ENCODE measurements at places on chromosomes 1 and 21.
A peak's percentile ranks its signal among the peaks of the same experiment; 100 is the strongest.

- DNase-seq, result peak; percentile 78
Observed at GRCh38 chr1:156920233-156921052, at the start of gene LRRC71. Gene LRRC71, plus strand, starts transcription at chr1:156920632. Its CDS starts 172 bp downstream, at chr1:156920804.

DNA sequence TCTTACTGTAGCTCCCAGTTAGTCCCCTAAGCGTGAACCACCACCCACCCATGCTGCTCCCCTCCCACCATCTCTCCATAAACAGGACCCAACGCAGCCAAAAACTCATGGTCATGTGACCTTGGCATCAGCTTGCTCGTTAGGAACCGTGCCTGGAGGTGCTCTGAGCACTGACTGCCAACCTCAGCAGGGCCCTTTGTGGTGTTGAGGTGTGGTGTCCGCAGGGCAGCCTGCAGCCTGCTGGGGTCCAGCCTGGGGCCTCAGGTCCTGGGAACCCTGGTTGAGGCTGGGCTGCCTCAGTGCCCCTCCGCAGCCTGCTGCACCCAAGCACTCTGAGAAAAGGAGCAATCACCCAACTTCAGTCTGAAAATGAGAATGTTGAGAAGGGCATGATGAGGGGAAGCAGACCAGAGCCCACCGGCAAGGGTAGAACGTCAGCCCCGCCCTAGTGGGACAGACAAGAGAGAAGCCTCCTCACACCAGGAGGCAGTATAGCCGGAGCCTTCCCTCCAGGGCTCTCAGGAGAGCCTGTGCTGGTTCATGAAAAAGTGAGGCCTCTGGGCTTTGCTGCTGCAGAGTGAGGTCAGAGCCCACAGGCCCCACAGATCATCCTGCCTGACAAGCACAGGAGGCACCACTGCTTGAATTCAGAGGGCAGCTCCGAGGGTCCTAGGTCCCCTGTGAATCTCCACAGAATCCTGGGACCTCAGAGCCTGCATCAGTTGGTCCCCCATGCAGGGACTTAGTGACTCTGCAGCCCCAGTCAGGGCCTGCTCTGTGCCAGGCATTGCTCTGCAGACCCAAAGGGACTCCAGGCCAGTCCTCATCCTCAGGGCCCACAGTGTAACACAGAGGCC is 4.9 kb upstream of the COL6A2 start:
- DNase-seq, result no peak

DNA sequence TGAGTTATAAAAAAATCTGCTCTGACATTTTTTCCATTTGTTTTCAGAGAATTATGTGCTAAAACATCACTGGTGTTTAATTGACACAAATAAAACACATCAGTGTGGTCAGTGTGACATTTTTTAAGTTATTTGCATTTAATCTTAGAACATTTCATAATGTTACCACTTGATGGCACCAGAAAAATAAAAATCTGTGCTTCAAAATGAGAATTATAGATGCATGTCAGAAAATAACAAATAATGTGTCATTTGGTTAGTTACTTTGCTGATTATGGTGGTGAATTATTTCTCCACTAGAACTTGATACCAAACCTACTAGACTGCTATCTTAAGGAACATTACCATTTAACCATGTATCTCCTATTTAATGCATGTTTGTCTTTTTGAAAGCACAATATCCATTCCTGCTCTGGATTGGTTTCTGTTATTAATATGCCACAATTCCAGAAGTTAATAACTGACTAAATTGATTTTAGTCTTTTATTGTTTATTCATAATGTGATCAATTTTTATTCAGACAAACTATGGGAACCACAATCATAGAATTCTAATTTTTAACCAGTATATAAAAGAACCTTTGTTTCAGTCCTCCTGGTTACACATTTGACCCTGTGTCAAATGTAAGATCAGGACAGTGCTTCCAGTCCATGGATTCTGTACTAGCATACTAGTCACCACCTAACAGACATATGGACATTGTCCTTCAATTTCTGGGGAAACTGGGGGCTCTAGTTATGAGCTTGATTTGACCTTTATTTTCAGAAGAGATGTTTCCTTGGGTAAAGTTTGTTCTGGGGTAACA is 81.0 kb downstream of the RPS6KC1 start:
- no peak for DNase-seq

DNA sequence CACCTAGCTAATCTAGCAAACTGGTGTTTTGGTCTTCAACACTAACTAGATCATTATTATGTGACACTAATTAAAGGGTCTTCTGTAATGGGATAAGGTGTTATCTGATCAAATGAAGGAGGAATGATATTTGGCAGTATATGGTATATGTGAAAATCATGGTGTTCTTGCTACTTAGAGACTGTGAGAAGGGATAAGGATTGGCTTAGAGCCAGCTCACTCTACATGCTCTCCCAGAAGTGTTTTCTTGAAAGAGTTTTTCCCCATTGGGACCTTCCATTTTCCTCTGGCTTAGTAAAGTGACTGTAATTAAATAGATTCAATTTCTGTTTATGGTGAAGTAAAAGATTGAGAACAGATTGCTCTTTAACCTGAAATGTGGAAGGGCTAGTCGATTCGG is 71.2 kb upstream of the RGL1 start:
- DNase-seq, result peak; percentile 44

DNA sequence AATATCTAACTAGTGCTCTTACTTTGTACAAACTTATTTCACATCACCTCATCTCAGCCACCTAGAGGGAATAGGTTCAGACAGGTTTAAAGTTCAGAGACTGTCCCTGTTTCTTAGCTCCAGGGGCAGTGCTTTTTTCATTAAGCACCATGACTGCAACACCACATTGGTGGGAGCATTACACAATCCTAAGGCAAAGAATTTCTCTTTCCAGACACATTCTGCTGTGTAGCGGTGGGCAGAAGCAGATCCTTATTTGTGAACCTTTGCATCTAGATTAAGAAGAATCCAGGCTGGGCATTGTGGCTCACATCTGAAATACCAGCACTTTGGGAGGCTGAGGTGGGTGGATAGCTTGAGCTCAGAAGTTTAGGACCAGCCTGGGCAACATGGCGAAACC is 16.1 kb downstream of the LCA5L start:
- no peak for DNase-seq

DNA sequence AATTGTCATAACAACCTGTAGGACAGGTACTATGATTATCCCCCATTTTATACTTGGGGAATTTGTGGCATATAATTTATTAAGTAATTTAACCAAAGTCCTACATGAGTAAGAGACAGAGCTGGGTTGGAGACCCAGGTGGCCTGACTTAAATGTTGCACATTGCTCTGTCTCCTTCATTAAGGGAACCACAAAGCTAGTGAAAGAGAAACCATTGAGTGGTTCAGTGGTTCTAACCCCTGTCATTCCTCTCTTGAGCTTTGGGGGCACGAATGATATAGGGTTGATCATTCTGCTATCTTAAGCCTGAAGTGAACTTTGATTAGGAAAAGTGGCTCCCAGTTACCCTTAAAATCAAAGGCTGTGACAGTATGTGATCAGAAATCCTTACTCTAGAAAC is 5.3 kb upstream of the MAP3K7CL start:
- no peak for DNase-seq

GRCh38 chr1:91349524-91349923 is 55.1 kb downstream of the HFM1 start:
- no peak for DNase-seq

DNA sequence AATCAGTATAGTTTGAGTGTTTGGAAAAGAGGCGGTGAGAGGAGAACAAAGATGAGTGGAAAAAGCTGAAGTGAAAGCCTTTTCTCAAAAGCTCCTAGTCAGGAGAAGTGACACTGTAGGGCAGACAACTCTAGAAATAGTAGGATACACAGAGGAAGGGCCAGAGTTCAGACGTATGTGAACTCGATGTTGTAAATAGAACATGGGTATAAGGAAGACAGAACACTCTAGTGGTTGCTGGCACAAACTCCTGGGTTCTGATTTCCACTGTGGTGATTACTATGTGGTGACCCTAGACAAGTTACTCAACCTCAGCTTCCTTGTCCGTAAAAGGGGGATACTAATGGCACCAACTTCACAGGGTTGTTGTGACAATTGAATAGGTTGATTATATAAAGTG is 30.2 kb upstream of the MGST3 start:
- no peak for DNase-seq

DNA sequence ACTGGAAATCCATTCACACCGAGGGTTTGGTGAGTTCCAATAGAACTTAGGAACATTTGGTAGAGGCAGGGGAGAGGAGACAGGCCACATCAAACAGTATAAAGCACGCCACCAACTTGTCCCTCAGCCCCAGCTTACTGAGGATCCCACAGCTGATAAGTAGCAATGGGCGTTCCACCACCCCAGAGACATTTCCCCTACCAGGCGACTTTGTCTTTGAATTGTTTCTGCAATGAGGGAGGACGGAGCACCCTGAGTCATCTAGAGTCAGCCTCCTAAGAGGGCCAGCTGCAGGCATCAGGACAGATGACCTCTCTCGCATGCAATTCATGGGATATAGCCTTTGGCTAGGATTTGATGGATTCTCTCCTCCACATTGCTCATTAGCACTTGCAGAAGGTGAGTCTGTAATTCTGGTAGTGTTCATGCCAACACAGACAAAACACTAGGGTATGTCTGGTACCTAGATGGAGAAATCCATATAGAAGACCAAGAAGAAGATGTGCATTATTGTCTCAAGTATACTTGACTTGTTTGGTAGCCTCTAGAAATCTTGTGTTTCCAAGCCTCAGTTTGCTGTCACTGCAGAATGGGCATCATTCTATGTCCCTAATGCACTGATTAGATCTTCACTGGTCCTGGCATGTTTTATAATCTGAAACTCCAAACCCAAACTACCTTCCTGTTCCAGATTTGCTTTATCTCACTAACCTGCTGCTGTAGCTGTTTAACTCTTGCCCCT is 69.0 kb downstream of the RRAGC start:
- no peak for DNase-seq

DNA sequence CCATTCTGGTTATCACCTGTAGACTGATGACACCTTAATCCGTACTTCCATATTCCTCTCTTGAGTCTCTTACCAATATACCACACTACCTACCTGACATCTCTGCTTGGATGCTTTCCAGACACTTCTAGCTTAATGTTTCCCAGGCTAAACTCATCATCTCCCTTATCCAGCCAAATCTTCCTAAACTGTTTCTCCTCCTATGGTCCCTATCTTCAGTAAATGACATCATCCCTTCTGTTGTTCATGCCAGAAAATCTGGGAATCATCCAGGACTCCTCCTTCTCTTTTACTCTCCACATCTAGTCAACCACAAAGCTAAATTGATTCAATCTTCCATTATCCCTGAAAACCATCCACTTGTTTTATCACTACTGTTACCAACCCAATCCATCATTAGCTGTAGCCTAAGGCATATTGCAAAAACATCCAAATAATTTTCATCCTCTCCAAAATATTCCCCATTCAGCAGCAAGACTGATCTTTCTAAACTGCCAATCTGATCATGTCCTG is 464.1 kb upstream of the BEND5 start:
- no peak for DNase-seq

Measured in fibroblast of pulmonary artery (primary cell).